Stimulated activated CD4-positive, alpha-beta T cell treated with anti-CD3 and anti-CD28 coated beads, Interleukin-1b, Interleukin-23, amount 100 ng/mL, for 24 hours (primary cell): ENCODE measurements at places on chromosomes 6 and 20.

DNA sequence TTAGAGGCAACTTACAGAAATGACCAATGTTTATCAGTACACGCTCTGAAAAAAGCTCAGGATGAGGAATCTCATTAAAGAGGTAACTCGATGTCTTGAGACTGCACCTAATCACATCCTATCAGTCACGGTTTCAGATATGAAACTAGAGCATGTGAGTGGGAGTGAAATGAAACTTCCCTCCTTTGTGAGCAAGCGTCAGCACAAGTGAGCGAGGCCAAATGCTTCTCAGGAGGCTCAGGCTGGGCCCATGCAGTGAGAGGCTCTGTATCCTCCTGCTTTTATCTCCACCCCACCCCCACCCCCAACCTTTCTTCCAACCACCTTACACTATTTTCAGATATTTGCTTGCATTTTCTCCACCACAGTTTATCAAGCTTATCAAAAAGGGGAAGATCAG is 140.8 kb upstream of the RIMS1 start:
- no peak for DNase-seq

DNA sequence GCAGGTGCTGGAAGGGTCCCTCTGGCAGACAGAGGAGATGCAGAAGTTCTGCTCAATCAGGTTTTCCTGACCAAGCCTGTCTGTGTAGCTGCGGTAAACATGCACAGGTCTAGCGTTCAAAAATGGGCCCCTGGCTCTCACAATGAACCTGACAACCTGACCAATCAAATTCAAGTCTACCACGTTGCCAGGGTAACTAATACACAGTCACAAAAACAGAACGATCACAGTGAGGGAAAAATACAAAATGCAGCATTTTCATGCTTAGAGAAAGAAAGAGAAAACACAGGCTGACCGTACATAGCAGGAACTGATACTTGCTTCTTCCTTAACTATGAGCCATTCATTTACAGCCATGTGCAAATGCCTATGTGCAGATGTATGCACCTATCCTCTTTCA is 353.1 kb upstream of the TSHZ2 start:
- DNase-seq = no peak

- DNase-seq = no peak
Observed at GRCh38 chr6:7188492-7188891, 80.7 kb downstream of the RREB1 start.

DNA sequence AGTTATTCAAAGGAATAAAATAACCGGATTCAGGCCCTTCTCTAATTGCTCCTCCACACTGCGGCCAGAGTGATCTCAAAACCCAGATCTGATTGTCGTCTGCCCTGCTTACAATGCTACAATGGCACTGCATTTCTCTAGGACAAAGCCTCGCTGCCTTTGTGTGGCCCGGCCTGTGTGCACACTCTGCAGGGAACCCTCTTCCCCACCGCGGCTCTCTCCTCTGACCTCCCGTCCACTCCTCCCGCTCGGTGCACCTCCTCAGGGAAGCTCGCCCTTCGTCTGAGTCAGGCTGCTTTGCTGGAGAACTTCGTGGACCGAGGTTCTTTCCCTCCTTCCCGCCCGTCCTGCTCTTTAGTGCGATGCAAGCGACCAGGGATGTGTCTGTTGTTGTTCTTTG is 101.6 kb upstream of the SNX9 start:
- DNase-seq = no peak

DNA sequence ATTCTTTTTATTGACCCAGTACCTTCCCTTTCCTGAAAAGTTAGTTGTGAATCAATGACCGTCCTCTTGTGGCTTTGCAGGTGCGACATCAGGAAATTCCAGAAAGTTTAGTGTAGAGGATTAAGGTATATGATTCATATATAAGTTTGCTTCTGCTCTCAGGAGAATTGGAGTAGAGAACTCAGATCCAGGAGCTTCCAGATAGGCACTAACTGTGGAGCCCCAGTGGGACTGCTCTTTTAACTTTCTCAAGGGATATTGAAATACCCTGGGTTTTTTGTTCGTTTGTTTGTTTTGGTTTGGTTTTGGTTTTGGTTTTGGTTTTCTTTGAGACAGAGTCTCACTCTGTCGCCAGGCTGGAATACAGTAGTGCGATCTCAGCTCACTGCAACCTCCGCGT is 9.5 kb downstream of the TAAR2 start:
- no peak for DNase-seq

GRCh38 chr6:158730541-158730907 is 80.7 kb downstream of the SYTL3 start:
- no peak for DNase-seq
